ENCODE measurements at places on chromosomes 2 and 18.
A peak's percentile ranks its signal among the peaks of the same experiment; 100 is the strongest.

DNA sequence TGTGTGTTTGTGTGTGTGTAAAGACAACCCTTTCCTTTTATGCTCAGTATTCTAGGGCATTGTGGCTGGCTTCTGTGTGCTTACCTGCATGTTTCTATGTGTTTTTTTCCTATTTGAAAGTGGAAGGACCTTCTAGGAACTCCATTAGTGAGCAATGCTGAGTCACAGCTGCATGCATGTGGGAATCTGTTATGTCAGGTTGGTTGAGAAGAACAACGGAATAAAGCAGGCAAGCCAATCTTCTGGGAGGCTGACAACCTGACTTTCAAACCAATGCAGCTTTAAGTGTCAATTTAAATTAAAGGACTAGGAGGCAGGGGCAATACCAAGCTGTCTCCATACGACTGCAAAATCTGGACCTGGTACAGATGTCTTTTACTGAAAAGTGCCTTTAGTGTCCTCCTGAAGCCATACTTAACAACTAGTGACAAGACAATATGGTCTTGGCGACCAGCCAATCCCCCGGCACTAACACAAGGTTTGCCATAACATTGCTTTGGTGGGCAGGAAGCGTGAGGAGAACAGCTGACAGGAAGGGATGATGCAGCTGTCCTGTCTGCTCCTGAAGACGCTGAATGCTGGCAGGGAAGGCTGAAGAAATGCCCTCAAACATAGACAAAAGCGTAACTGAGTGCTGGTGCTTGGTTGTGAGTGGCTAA lies 514.7 kb upstream of the CDH7 start:
- no peak for DNase-seq

- no peak for DNase-seq
Observed at GRCh38 chr2:232527905-232528470, 2.0 kb downstream of the CHRND start.

GRCh38 chr2:45178854-45179253 lies 169.6 kb upstream of the SIX2 start:
- no peak for DNase-seq

DNA sequence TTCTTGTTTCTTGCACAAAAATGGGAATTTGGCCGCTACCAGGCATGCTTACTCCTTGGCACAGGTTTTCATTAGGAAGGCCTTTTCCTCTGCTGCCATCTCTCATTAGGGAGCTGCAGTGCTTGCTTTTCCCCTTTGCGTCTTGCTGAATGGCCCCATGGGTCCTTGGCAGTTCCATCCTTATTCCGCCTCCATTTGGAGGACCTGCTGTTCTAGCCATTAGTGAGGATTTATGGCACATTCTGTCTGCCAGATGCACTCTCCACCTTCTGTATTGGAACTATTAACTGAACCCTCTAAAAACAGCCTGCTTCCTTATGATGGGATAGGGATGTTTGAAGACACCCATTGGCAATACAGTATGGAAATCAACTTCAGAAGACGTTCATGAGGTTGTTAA lies 103.5 kb upstream of the NOSTRIN start:
- no peak for DNase-seq

- DNase-seq = no peak
Observed at GRCh38 chr2:230423851-230424458, 8.0 kb downstream of the SP100 start.

- DNase-seq = no peak
Observed at GRCh38 chr2:66899648-66900047, 464.7 kb downstream of the MEIS1 start.

DNA sequence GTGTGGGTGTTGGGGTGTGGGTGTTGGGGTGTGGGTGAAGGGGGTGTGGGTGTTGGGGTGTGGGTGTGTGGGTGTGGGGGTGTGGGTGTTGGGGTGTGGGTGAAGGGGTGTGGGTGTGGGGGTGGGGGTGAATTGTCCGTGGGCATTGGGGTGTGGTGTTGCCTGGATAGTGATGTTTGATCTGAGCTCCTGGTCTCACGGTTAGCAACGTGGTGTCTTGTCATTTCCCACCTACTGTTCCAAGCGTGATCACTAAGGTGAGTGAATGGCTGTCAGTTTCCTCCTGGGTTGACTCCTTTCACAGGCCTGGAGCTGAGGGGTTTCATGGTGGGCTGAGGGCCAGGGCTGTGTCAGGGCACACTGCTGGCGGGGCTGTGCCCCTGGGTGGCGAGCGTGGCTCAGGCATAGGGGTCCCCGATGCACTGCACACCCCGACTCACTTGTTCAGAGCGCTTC lies 27.2 kb downstream of the RTP5 start:
- DNase-seq = no peak

DNA sequence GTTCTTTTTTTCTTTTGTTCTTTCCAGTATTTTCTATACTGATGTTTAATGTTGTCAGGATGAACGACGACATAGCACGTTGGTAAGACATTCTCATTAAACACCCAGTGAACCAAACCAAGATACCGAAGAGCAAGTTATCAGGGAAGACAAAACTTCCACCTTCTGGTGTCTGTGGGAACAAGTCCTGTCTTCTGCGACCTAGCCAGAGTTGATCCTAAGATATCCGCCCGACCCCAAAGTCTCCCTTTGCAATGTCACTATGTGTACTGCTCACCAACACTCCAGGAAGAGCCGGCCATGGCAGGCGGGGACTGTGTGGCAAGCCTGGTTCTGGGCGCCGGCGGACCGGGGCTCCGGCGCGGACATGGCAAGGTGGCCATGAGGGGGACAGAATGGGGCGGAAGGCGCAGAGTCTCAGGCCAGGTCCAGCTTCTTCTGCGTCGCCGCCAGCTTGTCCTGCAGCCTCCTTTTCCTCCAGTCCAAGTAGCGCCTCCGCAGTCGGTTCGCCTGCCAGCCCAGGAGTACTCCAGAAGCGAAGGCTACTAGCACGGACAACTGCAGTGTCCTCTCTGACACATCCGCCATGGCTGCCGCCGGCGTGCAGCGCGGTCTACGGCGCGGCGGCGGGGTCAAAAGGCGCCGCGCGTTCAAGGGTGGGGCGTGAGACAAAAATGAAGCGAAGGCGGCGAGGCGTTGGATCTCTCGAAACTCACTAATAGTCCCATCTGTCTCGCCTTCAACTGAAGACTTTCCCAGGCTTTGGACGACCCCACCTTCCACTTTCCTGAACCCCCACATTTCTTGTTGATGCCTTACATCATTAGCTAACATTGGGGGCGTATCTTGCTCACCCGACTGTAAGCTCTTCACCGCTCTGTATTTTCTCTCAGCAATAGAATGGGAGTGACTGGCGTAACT lies at the start of gene MTLN:
Gene MTLN, minus strand, starts transcription at position 610 of the 921 bp plus-strand sequence. Its CDS starts 22 bp downstream, at position 588.
- DNase-seq = peak; percentile 68

GRCh38 chr2:231306791-231307393 lies 88.6 kb upstream of the B3GNT7 start:
- DNase-seq = no peak

- DNase-seq = peak; percentile 46
Observed at GRCh38 chr2:118686346-118686745, 161.1 kb downstream of the EN1 start.
